ENCODE measurements at places on chromosomes 6 and 20.

- DNase-seq: no peak
These were observed 81.8 kb downstream of the PHACTR1 start for GRCh38 chr6:12798326-12798725.

DNA sequence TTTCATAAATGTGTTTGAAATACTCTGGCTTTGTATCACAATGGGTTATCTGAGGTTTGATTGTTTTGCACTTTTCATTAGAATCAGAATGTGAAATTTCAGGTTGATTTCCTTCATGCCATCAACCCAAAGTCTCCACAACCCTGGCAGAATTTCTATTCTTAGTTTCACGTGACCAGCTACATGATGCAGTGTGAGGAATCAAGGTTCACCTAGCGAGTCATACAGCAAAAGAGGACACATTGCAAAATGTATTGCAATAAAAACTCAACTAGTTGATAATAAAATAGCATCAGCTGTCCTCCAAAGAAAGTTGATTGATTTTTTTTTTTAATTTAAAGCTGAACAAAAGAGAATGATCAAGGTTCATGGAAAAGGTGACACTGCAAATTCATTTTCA lies 2.2 kb downstream of the HAO1 start:
- DNase-seq: no peak

- DNase-seq: no peak
These were observed 80.3 kb upstream of the STMND1 start for GRCh38 chr6:17021539-17021889.

DNA sequence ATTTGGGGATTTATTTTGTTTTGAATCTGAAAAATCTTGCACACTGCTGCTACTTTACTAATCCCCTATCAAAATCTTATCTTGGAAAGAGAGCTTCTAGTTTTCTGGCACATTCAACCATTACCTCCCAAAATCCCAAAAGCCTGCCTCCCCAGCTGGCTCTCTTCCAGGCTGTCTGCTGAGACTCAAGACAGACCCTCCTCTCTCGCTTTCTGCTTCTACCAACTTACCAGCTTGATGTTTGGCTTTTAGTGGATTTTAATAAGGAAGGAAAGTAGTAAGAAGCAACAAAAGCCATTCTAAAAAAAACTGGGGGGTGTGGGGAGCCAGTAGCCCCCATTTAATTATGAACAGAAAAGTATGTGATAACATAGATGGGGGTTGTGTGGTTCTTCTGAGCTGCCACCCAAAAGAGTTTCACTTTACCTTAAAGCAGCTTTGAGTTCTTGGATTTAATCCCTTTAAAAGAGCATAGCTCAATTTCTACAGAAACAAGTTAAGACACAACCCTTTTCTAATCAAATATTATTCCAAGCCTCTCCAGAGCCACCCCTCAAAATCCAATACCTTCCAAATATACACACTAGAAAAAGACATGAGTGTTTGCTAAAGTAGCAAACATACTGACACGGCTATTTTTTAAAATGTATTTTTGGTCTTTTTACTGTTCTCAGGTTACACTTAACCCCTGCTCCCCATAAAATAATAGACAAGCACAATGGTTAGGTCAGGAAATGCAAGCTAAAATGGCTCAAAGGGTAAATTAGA lies 71.7 kb downstream of the ATP9A start:
- DNase-seq: no peak

- no peak for DNase-seq
These were observed 5.3 kb upstream of the TGM2 start for GRCh38 chr20:38170219-38170825.

- DNase-seq: no peak
These were observed 11.2 kb upstream of the NCOA5 start for GRCh38 chr20:46100988-46101387.

All from activated T-cell treated with anti-CD3 and anti-CD28 coated beads for 48 hours (primary cell).